Cortex of kidney (tissue), 1 donor: ENCODE measurements at places on chromosomes 4 and X.

DNA sequence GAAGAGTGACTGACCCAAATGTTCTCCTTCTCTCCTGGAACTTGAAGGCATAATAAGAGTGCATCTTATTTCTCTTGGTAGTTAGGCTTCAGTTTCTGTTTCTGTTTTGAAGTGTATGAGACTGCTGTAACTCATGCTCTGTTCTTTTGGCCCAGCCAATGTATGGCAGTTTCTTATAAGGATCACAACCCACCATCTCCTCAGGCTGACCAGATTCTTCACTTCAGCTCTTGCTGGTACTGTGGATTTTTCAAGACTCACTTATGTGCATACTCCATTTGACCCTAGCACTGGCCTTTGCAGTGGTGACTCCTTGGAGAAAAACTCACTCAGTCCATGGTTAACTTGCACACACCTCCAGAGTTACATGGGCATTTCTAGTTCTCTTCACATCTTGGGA is 9.6 kb upstream of the YTHDC1 start:
- DNase-seq, result no peak

- DNase-seq, result no peak
Observed at GRCh38 chrX:98357146-98357545, 1473.4 kb downstream of the RPA4 start.

DNA sequence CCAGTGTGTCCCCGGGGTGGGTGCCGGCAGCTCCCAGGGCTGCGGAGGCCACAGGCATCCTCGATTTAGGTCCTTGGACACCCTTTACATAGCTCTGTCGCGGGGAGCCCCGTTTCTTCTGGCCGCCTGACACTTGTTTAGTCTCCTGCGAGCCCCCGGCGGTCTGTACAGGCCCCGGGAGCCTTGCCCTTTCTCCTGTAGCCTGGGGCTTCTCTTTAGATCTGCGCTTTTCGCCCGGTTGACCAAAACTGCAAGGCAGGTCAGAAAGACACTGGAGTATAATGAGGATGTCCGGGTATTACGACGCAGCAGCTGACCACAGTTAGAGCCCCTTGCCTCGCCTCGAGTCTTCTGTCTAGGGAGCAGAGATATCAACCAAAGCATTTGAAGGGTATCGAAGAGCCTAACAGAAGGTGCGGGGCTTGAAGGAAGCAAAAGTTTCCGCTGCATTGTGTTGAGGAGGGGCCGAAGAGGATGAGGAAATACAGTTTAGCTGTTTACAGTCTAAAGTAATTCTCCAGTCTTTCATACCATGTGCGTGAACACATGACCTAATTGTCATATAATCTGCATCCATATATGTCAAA is 479 bp downstream of the BRCC3 start:
- DNase-seq, result no peak

GRCh38 chr4:77127215-77127614 is 29.8 kb upstream of the CCNG2 start:
- no peak for DNase-seq

GRCh38 chr4:14695095-14695845 is 307.0 kb upstream of the CPEB2 start:
- DNase-seq, result no peak

DNA sequence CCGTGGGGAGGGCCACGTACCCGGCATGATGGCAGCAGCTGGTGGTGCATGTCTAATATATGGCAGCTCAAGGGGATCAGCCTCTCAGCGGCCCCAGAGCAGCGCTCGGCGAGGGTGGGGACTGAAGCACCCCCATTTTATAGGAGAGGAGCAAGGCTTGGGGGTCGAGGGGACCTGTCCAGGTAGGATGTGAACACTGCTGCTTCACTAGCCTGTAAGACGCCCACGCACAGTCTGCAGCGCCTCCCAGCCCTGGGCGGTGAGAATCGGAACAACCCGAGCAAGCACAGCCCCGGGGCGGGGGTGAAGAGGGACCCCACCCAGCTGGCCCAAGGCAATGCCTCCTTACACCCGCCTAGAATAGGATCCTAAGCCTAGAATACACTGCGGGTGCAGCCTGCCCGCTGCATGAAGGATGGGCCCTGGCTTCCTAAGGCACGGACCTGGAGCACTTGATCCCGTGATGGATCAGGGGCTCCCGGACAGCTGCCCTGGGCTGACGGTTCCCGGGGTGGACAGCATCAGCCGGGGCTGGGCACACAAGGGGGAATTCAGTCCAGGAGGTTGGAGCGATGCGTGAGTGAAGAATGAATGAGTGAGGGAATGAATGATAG is 17.6 kb downstream of the ADRA2C start:
- no peak for DNase-seq

DNA sequence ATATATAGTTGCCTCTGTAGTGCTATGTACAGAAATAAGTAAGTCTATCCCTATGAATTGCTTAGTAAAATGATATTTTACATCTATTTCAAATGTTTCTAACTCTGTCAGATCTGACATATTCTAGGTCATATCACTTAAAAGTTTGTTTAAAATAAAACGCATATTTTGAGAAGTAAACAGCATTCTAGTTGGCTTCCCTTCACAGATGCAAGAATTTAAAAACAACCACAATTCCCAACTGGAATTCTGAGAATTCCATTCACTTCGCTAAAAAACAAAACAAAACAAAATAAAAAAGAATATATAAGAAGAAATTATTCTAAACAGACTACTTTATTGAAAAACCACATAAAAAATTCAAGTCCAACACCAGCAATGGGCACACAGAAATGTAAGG is 126.0 kb downstream of the PPP3CA start:
- DNase-seq, result no peak
